Stimulated activated CD4-positive, alpha-beta T cell treated with anti-CD3 and anti-CD28 coated beads, TNF-alpha, amount 100 ng/mL, for 48 hours (primary cell): ENCODE measurements at places on chromosomes 1 and 21.

DNA sequence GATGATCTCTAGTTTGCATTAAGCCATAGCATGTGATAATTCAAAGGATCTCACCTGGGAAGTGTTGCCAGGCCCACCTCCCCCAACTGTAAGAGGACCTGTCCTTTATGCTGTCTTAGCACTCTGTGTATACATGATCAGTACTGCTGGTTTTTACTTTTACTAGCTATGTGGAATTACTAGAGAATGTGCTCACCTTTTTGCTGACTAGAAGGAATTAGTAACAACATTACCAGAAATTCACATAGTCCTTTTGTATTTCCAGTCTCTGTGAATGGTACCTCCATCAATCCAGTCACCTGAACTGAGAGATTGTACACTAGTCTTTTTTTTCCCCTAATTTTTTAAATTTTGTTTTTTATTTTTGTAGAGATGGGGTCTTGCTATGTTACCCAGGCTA lies 46.6 kb downstream of the EEIG2 start:
- DNase-seq, result no peak

- no peak for DNase-seq
Observed at GRCh38 chr1:219076326-219076937, 97.2 kb upstream of the LYPLAL1 start.

- no peak for DNase-seq
Observed at GRCh38 chr1:157658571-157658970, 42.0 kb downstream of the FCRL3 start.

GRCh38 chr1:172229942-172230341 lies 190.5 kb upstream of the C1orf105 start:
- DNase-seq, result no peak

DNA sequence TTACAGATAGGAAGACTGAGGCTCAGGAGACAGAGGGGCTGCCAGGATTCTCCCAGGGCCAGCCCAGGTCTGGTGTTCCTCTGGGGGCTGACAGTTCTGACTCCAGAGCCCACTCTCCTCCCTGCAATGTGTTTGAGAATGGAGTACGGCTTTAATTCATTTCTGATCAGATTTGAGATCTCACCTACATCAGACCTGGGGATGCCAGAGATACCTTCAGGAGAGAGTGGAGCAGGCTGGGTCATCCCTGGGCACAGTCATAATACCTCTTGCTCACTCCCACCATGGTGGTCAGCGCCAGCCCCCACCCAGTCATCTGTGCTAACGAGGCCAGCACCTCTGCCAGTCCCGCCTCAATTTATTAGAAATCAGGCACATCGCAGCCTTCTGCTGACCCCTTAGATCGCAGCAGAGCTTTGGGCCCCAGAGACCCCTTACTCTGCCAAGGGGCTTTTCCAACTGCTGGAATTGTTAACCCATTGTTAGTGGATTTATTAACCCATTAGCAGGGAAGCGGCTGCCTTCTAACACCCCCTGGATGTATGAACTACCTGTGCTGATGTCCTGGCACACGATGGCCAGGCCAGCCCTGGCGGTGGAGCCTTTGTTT lies 352.1 kb downstream of the MATN1 start:
- DNase-seq, result no peak

DNA sequence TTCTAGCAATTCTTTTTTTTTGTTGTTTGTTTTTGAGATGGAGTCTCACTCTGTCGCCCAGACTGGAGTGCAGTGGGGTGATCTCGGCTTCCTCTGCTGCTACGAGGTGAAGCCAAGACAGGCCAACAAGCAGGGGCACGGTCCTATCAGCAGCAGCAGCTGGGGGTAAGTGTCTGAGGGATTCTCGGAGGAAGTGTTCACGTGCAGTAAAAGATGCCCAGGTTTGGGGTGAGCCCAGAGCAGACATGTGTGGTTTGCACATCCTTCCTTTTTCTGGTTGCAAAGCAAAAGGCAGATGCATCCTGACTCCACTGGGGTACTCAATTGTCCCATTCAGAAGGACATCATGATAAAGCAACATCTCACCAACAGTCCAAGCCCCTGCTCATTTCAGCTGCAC lies 27.7 kb downstream of the PIGP start:
- DNase-seq, result no peak

DNA sequence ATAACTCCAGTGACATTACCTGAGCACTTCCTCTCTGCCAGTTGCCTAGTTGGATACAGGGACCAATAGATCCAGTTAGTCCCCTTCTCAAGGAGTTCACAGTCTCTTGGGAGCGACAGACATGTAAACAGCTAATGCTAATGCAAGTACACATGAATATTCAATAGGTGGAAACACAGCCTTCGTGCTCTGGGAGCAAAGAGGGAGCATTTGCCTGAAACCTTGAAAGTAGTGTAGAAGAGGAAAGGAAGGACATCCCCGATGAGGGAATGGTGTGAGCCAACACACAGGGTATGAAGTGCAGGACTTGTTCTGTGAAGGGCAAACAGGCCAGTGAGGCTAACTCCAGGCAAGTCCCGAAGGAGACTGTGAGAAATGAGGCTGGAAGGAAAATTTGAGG lies 3.8 kb upstream of the TMEM222 start:
- no peak for DNase-seq

DNA sequence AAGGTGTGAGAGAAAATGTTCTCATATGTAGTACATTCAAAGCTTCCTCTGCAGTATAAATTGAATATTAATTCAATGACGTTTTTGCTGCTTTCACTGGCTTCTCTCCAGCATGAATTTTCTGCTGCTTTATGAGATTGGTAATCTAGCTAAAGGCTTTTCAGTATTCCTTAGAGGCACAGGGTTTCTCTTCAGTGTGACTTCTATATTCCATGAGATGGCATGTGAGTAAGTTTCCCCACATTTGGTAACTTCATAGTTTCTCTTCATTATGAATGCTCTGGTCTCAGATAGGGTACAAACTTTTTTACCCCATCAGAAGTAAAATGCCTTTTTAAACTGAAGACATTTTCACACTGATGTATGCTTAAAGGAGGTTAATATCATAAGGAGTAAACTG lies 10.4 kb upstream of the KLF18 start:
- DNase-seq, result no peak

GRCh38 chr21:42819861-42820615 lies 59.3 kb downstream of the WDR4 start:
- DNase-seq, result no peak
